H1 (cell line): ENCODE measurements at places on chromosomes 5 and 9. TPM values are rescaled to one million over a fixed set of nuclear protein-coding genes. Genes with fewer than 3 reads are reported as not detected.

DNA sequence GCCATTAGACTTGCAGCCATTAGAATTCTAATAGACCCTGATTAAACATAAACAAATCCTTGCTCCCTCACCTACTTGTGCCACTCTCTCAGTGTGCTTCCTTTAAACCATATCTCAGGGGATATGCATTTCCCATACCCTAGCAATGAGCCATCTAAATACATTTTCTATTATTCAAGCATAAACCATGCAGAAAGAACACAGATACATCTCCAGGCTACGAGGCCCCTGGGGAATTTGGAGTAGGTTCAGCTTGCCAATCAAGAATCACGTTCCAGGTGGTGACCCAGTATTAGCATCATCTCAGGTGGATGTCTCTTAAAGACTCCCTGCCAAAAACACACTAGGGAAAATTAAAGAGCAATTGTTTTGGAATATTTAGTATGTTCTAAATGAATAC is 93.0 kb upstream of the CCL21 start:
- no peak for DNase-seq
- no peaks in the 10 kb centered on the region for H3K36me3 ChIP-seq
- no peaks in the 10 kb centered on the region for H3K4me1 ChIP-seq
- no peak overlapping the region for H3K27ac ChIP-seq
- H3K4me3 ChIP-seq = no peak overlapping the region

DNA sequence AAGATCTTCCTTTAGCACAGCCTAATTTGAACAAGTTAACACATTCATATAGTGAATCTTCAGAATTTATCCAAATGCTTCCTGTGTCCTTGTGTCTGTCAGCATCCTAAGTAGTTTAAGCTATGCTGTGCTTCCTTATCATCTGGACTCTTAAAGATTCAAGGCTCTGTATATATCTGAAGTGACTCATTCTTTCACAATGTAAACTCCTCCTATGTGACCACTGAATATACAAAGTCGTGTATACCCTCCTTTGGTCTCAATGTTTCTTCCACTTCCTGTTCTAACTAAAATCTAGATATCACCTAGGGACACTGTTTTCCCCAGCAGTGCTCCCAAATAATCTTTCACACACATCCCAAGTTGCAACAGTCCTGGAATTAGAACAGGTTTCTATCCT is 935.7 kb upstream of the NUDT12 start:
- H3K27me3 ChIP-seq = no peaks in the 10 kb centered on the region
- no peaks in the 10 kb centered on the region for H3K4me1 ChIP-seq
- no peak overlapping the region for H3K27ac ChIP-seq
- DNase-seq = no peak

DNA sequence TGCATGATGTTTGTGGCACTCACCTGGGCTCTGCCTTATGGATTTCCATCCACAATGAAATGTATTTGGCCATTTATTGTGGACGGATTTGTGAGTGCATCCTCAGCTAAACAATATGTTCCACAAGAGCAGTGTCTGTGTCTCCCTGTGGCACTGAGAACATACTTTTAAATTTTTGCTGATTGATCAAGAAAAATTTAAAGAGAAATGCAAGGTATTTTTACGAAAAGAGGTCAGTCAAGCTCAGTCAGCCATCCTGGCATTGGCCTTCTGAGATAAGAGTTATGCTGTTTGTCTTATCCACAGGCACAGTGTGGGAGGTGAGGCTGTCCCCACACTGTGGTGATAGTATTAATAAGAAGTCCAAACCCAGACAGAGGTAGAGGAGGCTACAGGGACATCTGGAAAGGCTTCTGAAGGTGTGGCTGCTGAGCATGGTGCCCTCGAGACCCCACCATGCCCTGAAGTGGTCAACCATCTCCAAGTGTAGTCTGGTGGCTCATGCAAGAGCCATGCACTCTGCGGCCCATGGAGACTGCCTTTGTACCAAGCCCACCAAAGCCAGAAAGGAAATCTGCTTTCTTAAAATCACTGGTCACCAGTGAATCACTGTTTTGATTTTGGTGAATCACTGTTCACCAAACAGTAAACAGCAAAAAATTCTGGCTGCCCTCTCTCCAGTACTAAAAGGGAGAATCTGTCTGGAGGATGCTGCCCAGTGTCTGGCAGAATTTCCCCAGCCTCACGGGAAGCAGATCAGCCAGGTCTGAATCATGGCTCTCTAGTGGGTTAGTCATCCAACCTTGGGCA is 28.8 kb downstream of the SPOCK1 start:
- no peak overlapping the region for H3K4me3 ChIP-seq
- H3K36me3 ChIP-seq = no peaks in the 10 kb centered on the region
- H3K27ac ChIP-seq = no peak overlapping the region
- no peaks in the 10 kb centered on the region for H3K4me1 ChIP-seq
- no peaks in the 10 kb centered on the region for H3K27me3 ChIP-seq
- DNase-seq = no peak

- H3K36me3 ChIP-seq = no peaks in the 10 kb centered on the region
- no peak for DNase-seq
- H3K4me3 ChIP-seq = no peak overlapping the region
- no peak overlapping the region for H3K27ac ChIP-seq
These were observed 65.8 kb downstream of the RAD23B start for GRCh38 chr9:107348836-107349235.

GRCh38 chr5:543351-543750 is 19.1 kb upstream of the SLC9A3 start:
- no peak overlapping the region for H3K27ac ChIP-seq
- no peak for DNase-seq
- H3K36me3 ChIP-seq = no peaks in the 10 kb centered on the region
- no peaks in the 10 kb centered on the region for H3K4me1 ChIP-seq

- H3K4me1 ChIP-seq = peaks cover 4% of the 10 kb centered on the region
- no peak for DNase-seq
- no peaks in the 10 kb centered on the region for H3K36me3 ChIP-seq
- no peaks in the 10 kb centered on the region for H3K27me3 ChIP-seq
- H3K27ac ChIP-seq = no peak overlapping the region
- H3K4me3 ChIP-seq = no peak overlapping the region
These were observed 268.2 kb downstream of the MAST4 start for GRCh38 chr5:66864240-66864884.

DNA sequence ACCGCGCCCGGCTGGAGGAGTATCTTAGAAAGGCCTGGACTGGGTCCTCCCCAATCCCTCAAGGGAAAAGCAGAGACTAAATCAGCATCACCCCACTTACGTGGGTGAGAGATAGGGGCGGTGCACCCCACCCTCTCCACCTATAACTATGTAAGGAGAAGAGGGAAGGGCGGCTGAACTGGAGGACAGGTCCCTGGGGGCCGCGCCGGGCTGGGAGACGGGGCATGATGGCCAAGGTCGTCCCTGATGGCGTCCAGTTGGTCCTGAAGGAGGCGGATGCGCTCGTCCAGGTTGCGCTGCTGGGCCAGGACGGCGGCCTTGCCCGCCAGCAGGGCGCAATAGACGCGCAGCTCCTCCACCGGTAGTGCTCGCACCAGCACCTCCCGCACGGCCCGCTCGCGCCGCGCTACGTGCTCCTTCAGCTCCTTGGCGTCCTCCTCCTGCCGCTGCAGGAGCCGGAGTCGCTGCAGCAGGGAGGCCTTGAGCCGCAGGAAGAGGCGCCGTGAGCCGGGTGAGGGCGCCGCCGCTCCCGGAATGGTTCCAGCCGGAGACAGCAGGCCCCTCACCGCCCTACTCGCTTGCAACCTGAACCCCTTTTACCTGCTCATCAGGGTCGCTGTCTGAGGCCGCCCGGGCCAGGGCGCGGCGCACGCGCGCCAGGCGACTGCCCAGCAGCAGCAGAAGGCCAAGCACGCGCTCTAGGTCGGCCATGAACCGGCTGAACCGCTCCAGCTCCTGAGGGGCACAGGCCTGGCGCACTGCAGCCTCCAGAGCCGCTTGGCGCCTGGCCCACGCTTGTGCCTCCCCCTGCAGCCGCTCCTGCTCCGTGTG is 7.6 kb downstream of the SHROOM1 start:
- peak; percentile 69 for DNase-seq
- no peaks in the 10 kb centered on the region for H3K36me3 ChIP-seq
- peaks cover 47% of the 10 kb centered on the region for H3K27me3 ChIP-seq
- peak overlapping the region; percentile 35; the same call in 1 of the 2 replicates for H3K27ac ChIP-seq

GRCh38 chr5:57012511-57012910 is 60.6 kb upstream of the MIER3 start:
- H3K4me1 ChIP-seq = no peaks in the 10 kb centered on the region
- no peaks in the 10 kb centered on the region for H3K36me3 ChIP-seq
- no peak overlapping the region for H3K27ac ChIP-seq
- H3K27me3 ChIP-seq = no peaks in the 10 kb centered on the region
- no peak for DNase-seq
- H3K4me3 ChIP-seq = no peak overlapping the region

GRCh38 chr5:158194561-158194976 is 335.6 kb upstream of the CLINT1 start:
- no peaks in the 10 kb centered on the region for H3K36me3 ChIP-seq
- no peaks in the 10 kb centered on the region for H3K27me3 ChIP-seq
- H3K27ac ChIP-seq = no peak overlapping the region

DNA sequence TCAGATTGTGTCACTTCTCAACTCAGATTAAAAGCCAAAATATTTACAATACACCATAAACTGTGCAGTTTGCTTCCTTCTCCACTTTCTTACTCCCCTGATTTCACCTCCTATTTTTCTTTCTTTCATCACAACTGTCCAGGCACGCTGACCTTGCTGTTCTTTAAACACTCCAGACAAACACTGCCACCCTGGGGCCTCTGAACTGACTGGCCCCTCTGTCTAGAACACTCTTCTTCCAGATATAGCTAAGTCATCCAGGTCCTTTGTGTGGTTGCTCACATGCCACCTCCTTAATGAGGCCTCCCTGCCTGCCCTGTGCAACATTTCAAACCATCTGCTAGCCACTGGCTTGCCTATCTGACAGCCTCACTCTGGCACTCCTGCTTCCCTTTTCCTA is 46.6 kb downstream of the ATG10 start:
- H3K4me3 ChIP-seq = no peak overlapping the region
- H3K36me3 ChIP-seq = no peaks in the 10 kb centered on the region
- no peak for DNase-seq
- no peaks in the 10 kb centered on the region for H3K27me3 ChIP-seq

DNA sequence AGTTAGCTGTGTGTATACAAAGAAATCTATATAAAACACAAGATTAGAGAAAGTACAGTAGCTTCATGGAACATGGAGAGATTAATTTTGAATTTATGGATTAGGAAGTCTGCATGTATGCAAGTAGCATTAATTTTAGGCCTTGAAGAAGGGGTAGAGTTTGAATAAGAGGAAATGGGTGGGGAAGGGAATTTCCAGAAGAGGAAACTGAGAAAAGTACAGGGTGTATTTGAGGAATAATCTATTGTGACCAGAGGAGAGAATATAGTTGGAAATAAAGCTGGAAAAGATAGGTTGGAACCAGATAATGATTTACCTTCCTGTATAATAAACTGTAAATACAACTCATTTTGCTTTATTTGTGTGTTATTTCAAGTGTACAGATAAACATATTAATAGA is 53.6 kb downstream of the CWC27 start:
- no peaks in the 10 kb centered on the region for H3K4me1 ChIP-seq
- DNase-seq = no peak
- H3K36me3 ChIP-seq = no peaks in the 10 kb centered on the region
- no peak overlapping the region for H3K4me3 ChIP-seq
- H3K27ac ChIP-seq = no peak overlapping the region

GRCh38 chr5:141875022-141875740 is 3.0 kb downstream of the PCDH1 start:
- no peak for DNase-seq
- no peaks in the 10 kb centered on the region for H3K27me3 ChIP-seq
- H3K4me1 ChIP-seq = peaks cover 44% of the 10 kb centered on the region
- no peaks in the 10 kb centered on the region for H3K36me3 ChIP-seq

- H3K27me3 ChIP-seq = no peaks in the 10 kb centered on the region
- peak; percentile 23 for DNase-seq
- H3K27ac ChIP-seq = no peak overlapping the region
- H3K36me3 ChIP-seq = no peaks in the 10 kb centered on the region
- H3K4me3 ChIP-seq = no peak overlapping the region
These were observed 4.0 kb downstream of the SNX30 start for GRCh38 chr9:112754578-112754977.

DNA sequence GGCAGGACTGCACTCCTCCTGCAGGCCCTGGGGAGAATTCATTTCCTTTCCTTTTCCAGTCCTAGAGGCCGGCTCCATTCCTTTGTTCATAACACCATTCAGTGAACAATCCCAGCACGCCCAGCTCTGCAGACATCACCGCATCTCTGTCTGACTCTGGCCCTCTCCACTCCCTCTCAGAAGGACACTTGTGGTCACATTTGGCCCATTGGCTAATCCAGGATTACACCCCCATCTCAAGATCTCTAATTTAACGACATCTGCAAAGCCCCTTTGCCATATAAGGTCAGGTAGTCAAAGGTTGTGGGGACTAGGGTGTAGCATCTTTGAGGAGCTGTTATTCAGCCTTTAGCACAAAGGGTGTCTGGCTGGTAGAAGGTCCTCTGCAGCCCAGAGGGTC is 185.0 kb upstream of the DAP start:
- no peak for DNase-seq
- no peak overlapping the region for H3K27ac ChIP-seq
- no peaks in the 10 kb centered on the region for H3K27me3 ChIP-seq
- no peak overlapping the region for H3K4me3 ChIP-seq

DNA sequence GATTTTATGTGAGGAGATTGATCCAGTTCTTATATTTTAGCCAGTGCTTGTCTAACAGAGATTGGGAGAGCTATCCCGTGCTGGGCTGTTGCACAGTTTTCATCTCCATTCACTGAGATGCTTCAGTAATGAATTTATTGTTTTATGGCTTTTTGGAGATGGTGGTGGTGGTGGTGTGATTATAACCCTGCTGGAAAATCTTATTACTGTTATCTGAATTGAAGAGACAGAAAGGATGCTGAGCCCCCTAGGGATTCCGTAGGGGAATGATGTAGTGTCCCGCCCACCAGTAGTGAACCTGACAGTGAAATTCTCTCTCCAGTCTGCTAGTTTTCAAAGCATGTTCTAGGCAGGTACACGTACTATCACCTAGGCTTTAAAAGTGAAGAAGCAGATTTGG is 1.9 kb downstream of the RAI14 start:
- DNase-seq = no peak
- no peaks in the 10 kb centered on the region for H3K36me3 ChIP-seq
- H3K27me3 ChIP-seq = no peaks in the 10 kb centered on the region

DNA sequence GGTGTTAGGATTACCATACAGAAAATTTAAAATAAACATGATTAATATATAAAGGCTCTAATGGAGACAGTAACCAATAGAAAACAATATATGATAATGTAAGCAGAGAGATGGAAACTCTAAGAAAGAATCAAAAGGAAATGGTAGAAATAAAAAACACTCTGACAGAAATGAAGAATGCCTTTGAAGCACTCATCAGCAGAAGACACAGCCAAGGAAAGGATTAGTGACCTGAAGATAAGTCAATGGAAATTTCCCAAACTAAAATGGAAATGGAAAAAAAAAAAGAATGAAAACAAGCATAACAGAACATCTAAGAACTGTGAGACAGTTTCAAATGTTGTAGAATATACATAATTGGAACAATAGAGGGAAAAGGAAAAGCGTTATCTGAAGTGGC is 302.6 kb downstream of the DRD1 start:
- H3K36me3 ChIP-seq = no peaks in the 10 kb centered on the region
- no peaks in the 10 kb centered on the region for H3K27me3 ChIP-seq
- H3K27ac ChIP-seq = no peak overlapping the region
- DNase-seq = no peak
- H3K4me1 ChIP-seq = no peaks in the 10 kb centered on the region
- H3K4me3 ChIP-seq = no peak overlapping the region

TRIM7 gene
- total RNA-seq = 0.44 and 0.47 TPM in 2 replicates

NR2F1-AS1 gene
- 1.6 and 2.1 TPM in 2 replicates for total RNA-seq

GFI1B gene
- 0.09 and 0.71 TPM in 2 replicates for total RNA-seq

CKMT2 gene
- total RNA-seq = 1.2 and 2.4 TPM in 2 replicates

ACTBL2 gene
- not detected in 2 replicates for total RNA-seq

CEMIP2 gene
- 46.0 and 52.1 TPM in 2 replicates for total RNA-seq

SLC36A2 gene
- total RNA-seq = not detected in 2 replicates

PDGFRB gene
- 13.7 and 15.9 TPM in 2 replicates for total RNA-seq

UGT3A2 gene
- 19.4 and 20.4 TPM in 2 replicates for total RNA-seq
